Right renal cortex interstitium (tissue), 3 donors: ENCODE measurements at places on chromosomes 5 and 9.

- no peak for DNase-seq
Measured at GRCh38 chr5:164941132-164941531, 1435.7 kb downstream of the MAT2B start.

GRCh38 chr5:32217886-32218396, 43.8 kb upstream of the GOLPH3 start:
- DNase-seq = no peak

- DNase-seq = no peak
Measured at GRCh38 chr5:141637123-141637766, 448 bp downstream of the RELL2 start.

GRCh38 chr9:114894609-114895433, 35.6 kb downstream of the TNFSF8 start:
- DNase-seq = no peak

- DNase-seq = no peak
Measured at GRCh38 chr5:66661149-66661548, 65.0 kb downstream of the MAST4 start.

DNA sequence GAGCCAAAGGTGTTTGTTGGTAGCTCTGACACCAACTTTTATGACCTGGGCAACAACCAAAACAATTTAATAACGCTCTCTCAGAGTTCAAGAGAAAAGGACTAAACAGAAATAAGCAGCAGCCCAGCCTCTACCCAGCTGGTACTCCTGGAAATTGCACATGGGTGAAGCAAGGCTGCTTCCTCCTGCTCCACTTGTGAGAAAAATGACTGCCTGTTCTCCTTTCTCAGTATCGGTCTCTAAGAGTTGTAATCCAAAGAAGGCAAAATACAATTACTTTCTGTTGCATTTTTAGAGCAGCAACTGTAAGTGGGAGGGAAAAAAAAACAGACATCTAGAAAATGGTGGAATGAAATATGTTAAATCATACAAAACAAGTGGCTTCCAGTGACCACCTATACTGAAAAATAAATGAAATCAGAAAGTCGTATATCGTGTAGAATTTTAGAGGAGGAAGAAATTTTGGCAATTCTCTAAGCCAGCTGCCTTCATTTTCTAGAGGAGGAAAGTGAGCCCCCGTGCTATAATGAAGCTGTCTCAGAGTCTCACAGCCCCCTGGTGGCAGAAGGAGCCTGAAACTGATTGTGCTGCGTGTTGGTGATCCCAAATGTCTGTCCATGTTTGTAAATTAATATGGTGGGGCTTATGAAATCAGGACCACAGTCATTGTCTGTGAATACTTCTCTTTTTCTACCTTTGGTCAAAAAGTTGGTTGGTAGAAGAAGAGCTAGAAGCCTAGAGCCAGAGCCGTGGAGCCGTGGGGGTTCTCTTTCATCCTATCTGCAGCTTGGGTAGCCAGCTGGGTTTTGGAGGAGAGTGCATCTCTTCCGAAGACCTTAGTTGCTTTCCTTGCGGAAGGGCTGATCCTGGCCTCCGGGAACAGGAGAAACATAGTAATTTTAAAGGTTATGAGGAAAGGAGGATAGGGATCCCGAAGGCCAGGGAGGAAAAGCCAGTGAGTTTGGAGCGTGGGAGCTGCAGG, 139.9 kb downstream of the PIP5K1B start:
- DNase-seq = peak; percentile 20

DNA sequence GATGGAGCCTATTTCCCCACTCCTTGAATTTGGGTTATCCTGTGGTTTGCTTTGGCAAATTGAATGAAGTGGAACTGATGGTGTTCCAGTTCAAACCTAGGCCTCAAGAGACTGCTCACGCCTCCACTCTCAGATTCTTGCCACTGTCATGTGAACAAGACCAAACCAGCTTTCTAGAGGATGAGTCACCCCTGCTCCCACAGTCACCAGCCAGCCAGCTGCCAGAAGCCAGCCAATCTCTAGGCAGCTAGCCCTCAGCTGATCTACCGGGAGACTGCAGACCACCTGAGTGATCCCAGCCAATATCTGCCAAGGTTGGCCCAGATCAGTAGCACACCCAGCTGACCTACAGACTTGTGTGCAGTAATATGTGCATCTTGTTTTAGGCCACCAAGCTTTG, 300.6 kb downstream of the TMEM38B start:
- no peak for DNase-seq

DNA sequence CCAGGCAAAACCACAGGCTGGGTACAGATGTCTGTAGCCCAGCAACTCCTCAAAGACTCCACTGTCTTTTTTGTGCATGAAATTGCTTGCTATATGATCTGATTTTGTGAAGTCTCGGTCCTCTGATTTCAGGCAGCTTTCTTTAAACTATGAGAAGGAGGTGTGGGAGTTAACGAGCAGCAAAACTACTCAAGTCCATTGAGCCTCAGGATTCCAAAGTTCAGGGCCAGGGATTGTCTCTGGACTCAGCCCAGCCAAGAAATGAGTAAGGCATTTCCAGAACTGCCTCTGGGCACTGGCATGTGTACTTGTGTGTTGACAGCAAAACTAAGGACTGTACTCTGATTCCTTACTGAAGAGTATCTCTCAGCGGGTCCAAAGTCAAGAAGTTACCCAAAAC, 53.4 kb upstream of the GLIS3 start:
- no peak for DNase-seq
